ENCODE measurements at places on chromosomes 3 and 15.

- H3K36me3 ChIP-seq, result no peaks in the 10 kb centered on the region
- H3K27ac ChIP-seq, result no peak overlapping the region
- H3K4me3 ChIP-seq, result no peak overlapping the region
- peaks cover 30% of the 10 kb centered on the region for H3K4me1 ChIP-seq
Observed at GRCh38 chr15:98889930-98890695, 117.5 kb downstream of the PGPEP1L start.

GRCh38 chr15:74418575-74419338 is 15.0 kb downstream of the SEMA7A start:
- H3K36me3 ChIP-seq, result no peaks in the 10 kb centered on the region
- no peak for DNase-seq
- H3K4me3 ChIP-seq, result no peak overlapping the region
- H3K27me3 ChIP-seq, result no peaks in the 10 kb centered on the region
- H3K27ac ChIP-seq, result no peak overlapping the region

DNA sequence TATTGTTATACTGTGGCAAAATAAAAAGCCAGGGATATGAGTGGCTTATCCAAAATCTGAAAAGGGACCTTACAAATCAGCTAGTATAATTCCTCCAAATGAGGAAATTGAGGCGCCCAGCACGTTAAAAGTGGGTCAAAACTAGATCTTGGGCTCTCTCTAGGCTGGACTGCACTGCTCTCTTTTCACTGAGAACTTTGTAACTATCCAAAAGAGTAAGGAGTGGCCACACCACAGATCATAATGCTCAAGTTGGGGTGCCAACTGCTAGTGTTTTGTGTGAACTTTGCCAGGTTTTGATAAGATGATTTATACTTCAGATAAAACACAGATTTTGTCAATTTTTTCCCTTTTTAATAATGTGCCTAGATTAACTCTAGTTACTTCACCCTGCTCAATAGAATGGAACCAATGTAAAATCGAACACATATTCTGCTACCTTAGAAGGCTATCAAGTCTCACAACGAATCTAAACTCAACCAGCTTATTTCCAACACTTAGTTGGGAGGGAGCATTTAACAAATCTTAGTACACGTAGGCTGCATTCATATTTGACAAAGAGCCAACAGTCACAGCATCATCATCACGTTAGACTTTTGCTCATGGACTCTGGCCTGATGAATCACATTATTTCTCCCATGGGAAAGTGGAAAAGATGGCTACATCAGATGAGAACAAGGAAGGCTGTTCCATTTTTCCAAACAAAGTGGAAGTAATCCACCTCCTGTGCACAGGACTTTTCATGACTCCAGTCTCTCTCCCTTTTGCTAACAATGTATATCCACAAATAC is 64.4 kb downstream of the ABI3BP start:
- H3K36me3 ChIP-seq, result no peaks in the 10 kb centered on the region
- H3K4me3 ChIP-seq, result no peak overlapping the region
- peaks cover 4% of the 10 kb centered on the region for H3K27me3 ChIP-seq
- no peak for DNase-seq
- H3K4me1 ChIP-seq, result no peaks in the 10 kb centered on the region

- no peaks in the 10 kb centered on the region for H3K27me3 ChIP-seq
- no peak overlapping the region for H3K4me3 ChIP-seq
- no peak for DNase-seq
- H3K4me1 ChIP-seq, result no peaks in the 10 kb centered on the region
Observed at GRCh38 chr3:197338586-197338985, 40.2 kb upstream of the DLG1 start.

- H3K27ac ChIP-seq, result peak overlapping the region; percentile 94
- no peaks in the 10 kb centered on the region for H3K27me3 ChIP-seq
- peaks cover 25% of the 10 kb centered on the region for H3K4me1 ChIP-seq
- peak; percentile 23 for DNase-seq
- H3K4me3 ChIP-seq, result peak overlapping the region; percentile 55
Observed at GRCh38 chr15:64430000-64430735, 30.2 kb upstream of the ZNF609 start.

DNA sequence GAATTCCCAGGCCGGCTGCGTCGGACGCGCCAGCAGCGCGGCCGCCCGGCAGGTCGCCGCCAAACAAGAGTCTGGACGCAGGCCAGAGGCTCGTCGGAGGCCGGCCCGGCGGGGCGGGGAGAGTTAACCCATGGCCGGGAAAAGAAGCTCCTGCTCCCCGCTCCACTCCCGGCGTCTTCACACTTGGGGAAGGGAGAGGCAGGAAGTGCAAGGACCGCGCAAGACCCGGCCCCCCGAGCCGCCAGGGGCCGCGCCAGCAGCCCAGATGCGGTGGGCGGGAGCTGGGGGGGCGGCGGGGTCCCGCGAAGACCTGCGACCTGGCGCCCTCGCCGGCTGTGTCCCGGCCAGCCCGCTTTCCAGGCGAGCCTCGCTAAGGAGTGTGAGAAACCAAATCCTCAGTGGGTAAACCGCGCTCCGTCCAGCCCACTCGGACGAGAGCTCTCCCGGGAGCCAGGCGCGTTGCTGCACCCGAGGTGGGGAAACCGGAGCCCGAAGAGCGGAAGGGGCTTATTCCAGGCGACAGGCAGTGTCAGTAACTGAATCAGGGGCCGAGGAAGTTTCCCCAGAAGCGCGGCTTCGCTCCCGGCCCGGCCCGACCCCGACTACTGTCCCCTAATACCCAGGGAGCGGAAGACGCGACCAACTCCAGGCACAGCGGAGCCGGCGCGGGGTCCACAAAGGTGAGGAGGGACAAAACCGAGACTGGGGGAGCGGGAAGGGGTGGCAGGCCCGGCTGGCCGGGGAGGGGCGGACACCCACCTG is 721 bp downstream of the ADAMTS7 start:
- peak; percentile 15 for DNase-seq
- H3K4me3 ChIP-seq, result peak overlapping the region; percentile 89
- peaks cover 2% of the 10 kb centered on the region for H3K36me3 ChIP-seq
- H3K4me1 ChIP-seq, result peaks cover 16% of the 10 kb centered on the region
- H3K27ac ChIP-seq, result no peak overlapping the region

GRCh38 chr3:113698956-113699355 is 2.5 kb upstream of the USF3 start:
- H3K4me3 ChIP-seq, result peak overlapping the region; percentile 85
- DNase-seq, result no peak
- H3K4me1 ChIP-seq, result peaks cover 8% of the 10 kb centered on the region
- H3K27ac ChIP-seq, result no peak overlapping the region
- no peaks in the 10 kb centered on the region for H3K27me3 ChIP-seq

DNA sequence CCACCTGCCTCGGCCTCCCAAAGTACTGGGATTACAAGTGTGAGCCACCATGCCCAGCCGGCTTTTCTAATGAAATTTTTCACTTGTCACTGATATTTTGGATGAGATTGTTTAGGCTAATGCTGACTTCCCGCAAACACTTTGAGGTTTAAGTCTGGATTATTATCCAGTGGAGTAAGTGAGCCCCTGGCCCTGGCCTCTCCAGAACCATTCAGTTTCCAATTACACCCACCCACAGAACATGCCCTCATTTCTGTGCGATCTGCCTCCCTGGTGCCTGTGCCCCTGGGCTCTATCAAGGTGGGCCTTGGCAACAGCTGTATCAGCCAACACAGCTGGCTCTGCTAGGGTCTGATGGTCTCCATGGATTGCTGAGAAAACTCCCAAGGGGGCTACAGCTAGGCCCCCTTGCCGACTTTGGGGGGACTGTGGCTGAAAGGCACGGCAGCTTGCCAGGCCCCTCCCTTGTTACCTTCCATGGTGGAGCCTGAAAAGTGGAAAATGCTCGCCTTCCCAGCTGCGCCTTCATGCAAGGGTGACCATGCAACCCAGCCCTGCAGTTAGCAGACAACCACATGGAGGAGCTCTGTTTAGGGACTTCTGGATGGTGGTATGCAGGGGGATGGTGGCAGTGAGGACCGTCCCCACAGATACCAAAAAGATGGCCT is 288.9 kb downstream of the FAM43A start:
- DNase-seq, result peak; percentile 4
- H3K4me1 ChIP-seq, result peaks cover 10% of the 10 kb centered on the region
